ENCODE measurements at places on chromosomes 7 and 10.

GRCh38 chr7:42671627-42672026, 240.2 kb downstream of the C7orf25 start:
- no peak for DNase-seq

DNA sequence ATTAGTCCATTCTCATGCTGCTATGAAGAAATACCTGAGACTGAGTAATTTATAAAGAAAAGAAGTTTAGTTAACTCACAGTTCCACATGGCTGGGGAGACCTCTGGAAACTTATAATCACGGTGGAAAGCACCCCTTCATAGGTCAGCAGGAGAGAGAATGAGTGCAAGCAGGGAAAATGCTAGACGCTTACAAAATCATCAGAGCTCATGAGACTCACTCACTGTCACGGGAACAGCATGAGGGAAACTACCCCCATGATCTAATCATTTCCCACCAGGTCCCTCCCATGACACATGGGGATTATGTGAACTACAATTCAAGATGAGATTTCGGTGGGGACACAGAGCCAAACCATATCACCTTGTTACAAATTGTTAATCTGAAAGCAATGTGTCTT, 15.8 kb downstream of the TAS2R39 start:
- no peak for DNase-seq

DNA sequence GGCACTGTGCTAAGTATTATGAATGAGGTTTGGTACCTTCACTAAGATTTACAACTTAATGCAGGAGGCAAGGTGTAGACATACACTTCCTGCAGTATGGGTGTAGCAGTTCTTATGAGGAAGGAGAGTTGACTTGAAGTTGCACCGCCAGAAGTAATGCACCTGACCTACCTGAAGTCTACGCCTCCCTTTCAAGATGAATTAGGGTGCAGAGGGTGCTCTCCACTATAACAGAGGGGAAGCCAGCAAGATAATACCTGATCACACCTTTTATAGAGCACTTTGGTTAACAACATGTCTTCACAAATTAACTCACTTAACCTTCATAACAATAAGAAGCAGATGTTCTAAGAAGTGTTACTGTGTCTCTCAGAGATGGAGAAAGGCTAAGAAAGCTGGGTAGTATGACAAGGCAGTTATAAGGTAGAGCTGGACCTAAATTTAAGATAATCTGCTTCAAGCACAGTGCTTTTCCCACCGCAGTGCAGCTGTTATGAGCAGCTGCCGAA, 552 bp upstream of the RAB18 start:
- no peak for DNase-seq

DNA sequence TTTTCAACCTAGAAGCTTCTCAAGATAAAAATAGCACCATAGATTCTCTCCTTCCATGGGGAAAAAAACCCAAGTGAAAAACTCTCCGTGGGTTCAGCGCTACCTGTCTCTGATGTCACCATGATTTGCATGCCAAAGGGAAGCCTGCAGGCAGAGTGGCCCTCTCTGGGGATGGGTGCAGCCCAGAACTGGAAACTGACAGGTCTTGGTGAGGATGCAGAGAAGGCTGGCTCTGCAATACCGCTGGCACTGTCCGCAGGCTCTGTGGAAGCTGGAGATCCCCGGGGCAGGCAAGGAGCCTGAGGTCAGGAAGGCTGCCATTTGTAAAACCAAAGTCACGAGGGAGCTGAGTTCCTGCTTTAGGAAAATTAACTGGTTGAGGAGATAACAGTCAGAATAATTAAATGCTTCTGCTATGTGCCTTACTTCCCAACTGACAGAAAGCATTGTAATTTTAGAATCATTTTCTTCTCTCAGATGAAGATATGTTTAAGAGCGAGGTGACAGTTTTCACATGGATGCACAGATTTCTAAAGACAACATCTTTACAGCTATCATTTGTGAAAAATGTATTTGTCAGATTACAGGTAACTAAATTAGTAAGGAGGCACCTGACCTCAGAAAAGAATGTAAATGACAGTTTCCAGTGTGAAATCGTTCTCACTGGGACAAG, 731.5 kb upstream of the FZD8 start:
- DNase-seq: no peak

- DNase-seq: peak; percentile 23
These were observed 25.2 kb downstream of the OGDH start for GRCh38 chr7:44631458-44632115.

GRCh38 chr7:39468808-39469374, 97.3 kb upstream of the YAE1 start:
- DNase-seq: no peak

- DNase-seq: no peak
These were observed 43.2 kb upstream of the KCNMA1 start for GRCh38 chr10:77680811-77681210.

GRCh38 chr10:69124563-69125268, 738 bp downstream of the VPS26A start:
- peak; percentile 26 for DNase-seq

DNA sequence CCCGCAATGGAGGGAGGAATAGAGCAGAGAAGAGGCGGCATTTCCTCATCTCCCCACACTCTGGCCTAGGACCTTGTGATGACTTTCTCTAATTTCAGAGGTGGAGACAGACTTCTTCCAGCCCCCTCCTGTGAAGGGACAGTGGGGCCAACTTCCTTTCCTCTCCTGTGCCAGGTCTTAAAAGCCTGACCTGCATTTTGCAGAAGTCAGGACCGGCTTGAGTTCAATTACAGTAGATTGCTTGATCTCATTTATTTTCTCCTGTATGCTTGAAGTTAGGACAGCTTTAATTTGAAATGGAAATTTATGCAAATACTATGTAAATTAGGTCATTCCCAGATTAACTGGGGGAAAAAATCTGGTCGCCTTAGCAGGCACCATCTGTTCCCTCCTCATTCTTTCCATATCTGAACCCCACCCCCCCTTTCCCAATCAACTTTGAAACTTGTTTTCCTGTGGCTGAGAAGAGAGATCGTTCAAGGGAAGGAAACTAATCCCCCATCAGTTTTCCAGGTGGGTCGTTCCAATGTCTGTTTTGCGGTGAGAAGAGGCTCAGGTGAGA, 57.1 kb downstream of the SYPL1 start:
- no peak for DNase-seq

GRCh38 chr10:15124908-15125307, 27.8 kb downstream of the RPP38 start:
- DNase-seq: no peak

GRCh38 chr7:2873686-2874551, 29.8 kb upstream of the GNA12 start:
- DNase-seq: no peak

GRCh38 chr7:94425546-94425945, 30.9 kb downstream of the COL1A2 start:
- no peak for DNase-seq

All from activated CD4-positive, CD25-positive, alpha-beta regulatory T cell (primary cell).